Diencephalon (tissue), 1 donor: ENCODE measurements at places on chromosomes 4 and X. TPM values are rescaled to one million over a fixed set of nuclear protein-coding genes. Genes with fewer than 3 reads are reported as not detected.

NLGN4X gene
- total RNA-seq = 71.3 TPM

CORIN gene
- 2.5 TPM for total RNA-seq

NOA1 gene
- 14.1 TPM for total RNA-seq

TRIM2 gene
- total RNA-seq = 749 TPM

RLIM gene
- 110 TPM for total RNA-seq

TCEAL5 gene
- total RNA-seq = 13.6 TPM

ITGB1BP2 gene
- 2.5 TPM for total RNA-seq

GUCY1B1 gene
- total RNA-seq = 115 TPM

CXCL11 gene
- total RNA-seq = not detected

MAGEE1 gene
- 27.5 TPM for total RNA-seq

SH3RF1 gene
- 22.4 TPM for total RNA-seq
